CD4-positive, alpha-beta T cell treated with Interleukin-6 at 100 ng/mL for 8 hours (primary cell): ENCODE measurements at places on chromosomes 7 and 10.

- no peak for DNase-seq
These were observed 1.4 kb upstream of the RTKN2 start for GRCh38 chr10:62270020-62270419.

GRCh38 chr7:29039821-29040578, 81.9 kb upstream of the TRIL start:
- no peak for DNase-seq

GRCh38 chr7:133769668-133770067, 357.5 kb upstream of the LRGUK start:
- DNase-seq: no peak

DNA sequence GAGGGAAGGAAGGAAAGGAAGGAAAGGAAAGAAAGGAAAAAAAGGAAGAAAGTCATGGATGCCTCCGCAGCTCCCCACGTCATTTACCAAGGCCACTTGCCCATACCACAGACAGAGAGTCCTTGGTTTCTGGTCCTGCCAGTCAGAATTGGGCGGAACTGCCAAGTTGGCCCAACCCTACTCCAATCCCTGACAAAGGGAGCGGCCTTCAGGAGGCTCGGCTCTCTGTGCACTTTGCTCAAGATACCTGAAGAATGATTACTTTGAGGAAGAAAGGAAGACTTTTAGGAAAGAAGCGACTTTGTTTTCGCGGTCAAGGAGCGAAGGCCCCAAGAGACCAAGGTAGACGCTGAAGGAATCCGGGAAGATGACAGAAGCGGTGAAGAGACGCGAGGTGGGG, 49.1 kb upstream of the FXYD4 start:
- DNase-seq: no peak

GRCh38 chr7:87600130-87601124, at the start of gene ABCB1:
ABCB1 (minus strand) TSS chr7:87600884; CDS start chr7:87600184, 700 bp downstream.
- peak; percentile 55 for DNase-seq
